Mammary epithelial cell (primary cell): ENCODE measurements at places on chromosomes 13 and 19. TPM values are rescaled to one million over a fixed set of nuclear protein-coding genes. Genes with fewer than 3 reads are reported as not detected.

DNA sequence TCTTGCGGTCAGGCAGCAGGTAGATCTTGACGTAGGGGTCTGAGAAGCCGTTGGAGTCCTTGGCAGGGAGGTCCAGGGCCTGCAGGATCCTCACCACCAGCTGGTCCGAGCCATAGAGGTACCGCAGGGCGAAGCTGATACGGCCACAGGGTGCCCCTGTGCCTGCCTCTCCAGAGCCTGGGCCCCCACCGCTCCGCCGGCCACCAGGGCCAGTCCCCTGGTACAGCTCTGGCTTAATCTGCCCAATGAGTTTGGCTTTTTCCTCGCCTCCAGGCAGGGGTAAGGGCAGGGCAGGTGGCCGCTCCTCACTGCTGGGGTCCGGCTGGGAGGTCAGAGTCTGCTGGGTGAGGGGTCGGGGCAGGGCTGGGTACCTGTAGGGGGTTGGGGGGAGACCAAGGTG lies 9.9 kb downstream of the SYT3 start:
- DNase-seq = no peak

GRCh38 chr13:97534540-97534939 lies 100.6 kb downstream of the RAP2A start:
- no peak for DNase-seq

DNA sequence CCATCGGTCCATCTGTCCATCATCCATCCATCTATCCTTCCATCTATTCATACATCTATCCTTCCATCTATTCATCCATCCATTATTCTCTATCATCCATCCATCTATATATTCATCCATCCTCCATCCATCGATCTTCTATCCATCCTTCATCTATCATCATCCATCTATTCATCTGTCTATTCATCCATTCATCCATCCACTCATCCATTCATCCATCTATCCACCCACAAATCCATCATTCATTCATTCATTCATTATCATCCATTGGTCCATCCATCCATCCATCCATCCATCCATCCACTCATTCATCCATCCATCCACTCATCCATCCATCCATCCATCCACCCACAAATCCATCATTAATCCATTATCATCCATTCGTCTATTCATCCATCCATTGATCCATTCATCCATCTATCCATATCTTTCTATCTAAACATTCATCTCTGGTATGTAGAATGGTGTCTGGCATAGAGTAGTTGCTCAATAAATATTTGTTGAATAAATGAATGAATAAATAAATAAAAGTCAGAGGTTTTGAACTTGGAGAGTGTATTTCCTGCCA lies 36.6 kb downstream of the ZNF536 start:
- DNase-seq = no peak

- peak; percentile 92 for DNase-seq
These were observed 201.3 kb downstream of the SLITRK6 start for GRCh38 chr13:85597790-85598500.

DNA sequence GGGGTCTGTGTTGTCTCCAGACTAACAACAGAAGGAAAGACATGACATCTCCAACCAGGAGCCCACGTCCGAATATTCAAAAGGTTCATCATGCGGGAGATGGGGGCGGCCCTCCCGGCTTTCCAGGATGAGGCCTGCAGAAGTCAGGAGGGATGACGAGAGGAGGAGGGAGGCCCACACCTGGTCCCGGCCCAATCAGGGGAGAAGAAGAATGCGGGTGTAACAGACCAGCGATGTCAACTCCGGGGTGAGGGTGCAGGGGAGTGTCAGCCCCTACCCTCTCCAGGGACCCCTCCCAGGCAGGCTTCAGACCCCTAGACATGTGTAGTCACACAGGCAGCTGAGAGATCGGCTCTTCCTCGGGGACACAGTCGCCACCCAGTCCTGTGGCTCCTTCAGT lies 275.3 kb upstream of the ZNF507 start:
- DNase-seq = no peak

GRCh38 chr13:110229905-110230563 lies 76.9 kb downstream of the COL4A1 start:
- DNase-seq = no peak

DNA sequence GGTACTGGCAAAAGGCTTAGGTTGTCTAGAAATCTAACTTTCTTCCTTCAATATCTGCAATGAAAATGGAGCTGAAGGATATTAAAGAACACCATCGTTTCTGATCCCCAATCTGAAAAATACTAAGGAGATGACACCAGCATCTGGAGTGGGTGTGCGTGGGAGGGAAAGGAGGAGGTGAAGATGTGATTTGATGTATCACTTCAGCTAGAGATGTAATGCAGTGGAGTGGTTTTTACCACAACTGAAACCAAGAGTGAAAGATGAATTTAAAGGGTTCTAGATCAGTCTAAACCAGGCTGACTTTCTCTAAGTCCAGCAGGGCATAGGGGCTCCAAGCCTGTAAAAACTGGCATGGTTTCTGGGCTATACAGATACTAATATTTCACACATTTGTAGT lies 148.4 kb downstream of the AKAP11 start:
- DNase-seq = no peak

DNA sequence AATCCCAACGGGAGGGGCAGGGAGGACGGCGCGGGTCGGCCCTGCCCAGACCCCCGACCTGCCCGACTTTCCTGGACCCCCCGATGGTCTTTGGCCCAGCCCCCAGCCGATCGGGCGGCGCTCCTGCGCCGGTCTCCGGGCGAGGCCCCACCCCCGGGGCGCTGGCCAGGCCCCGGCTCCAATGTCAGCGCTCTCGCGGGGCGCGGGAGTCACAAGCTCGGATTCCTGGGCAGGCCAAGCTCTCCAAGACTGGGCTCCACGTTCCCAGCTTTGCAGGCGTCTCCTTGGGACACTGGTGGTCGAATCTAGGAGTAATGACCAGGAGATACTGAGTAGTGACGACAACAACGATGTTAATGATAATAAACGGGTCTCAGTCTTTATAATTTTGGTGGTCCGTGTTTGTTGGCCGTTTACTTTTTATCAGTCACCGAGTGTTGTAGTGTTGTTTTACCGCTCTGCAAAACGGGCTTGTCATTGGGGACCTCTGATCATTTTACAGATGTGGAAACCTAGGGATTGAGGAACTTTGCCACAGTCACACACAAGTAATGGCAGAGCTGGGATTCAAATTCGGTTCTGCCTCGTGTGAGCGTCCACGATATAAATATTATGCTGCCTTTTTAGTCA lies 545 bp downstream of the RAD23A start:
- peak; percentile 79 for DNase-seq

DNA sequence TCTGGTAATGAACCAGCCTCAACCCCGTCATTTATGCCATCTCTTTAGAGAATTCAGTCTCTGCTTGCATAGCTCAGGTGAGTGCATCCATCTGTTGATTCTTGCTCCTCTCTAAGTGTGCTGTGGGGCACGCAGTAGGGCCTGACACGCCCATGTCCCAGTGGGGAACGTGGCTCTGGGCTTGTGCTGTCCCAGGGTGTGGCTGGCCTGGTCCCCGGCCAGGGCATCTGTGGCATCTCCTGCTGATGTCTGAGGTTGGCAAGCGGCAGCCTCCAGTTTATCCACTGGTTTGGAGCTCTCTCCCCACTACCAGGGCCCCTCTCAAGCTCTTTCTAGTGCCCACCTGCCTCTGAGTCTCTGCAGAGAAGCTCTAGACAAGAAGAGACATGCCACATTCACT lies 146.6 kb upstream of the GJB6 start:
- no peak for DNase-seq

- no peak for DNase-seq
These were observed 37.8 kb upstream of the TFDP1 start for GRCh38 chr13:113546571-113547237.

GRCh38 chr19:4575267-4576015 lies 16.0 kb upstream of the SEMA6B start:
- peak; percentile 69 for DNase-seq

GRCh38 chr19:50567052-50567841 lies 988 bp downstream of the LRRC4B start:
- no peak for DNase-seq

- no peak for DNase-seq
These were observed 2.6 kb upstream of the DHRS12 start for GRCh38 chr13:51806566-51806965.

GRCh38 chr13:98143157-98143553 lies 261 bp downstream of the FARP1 start:
- no peak for DNase-seq

DNA sequence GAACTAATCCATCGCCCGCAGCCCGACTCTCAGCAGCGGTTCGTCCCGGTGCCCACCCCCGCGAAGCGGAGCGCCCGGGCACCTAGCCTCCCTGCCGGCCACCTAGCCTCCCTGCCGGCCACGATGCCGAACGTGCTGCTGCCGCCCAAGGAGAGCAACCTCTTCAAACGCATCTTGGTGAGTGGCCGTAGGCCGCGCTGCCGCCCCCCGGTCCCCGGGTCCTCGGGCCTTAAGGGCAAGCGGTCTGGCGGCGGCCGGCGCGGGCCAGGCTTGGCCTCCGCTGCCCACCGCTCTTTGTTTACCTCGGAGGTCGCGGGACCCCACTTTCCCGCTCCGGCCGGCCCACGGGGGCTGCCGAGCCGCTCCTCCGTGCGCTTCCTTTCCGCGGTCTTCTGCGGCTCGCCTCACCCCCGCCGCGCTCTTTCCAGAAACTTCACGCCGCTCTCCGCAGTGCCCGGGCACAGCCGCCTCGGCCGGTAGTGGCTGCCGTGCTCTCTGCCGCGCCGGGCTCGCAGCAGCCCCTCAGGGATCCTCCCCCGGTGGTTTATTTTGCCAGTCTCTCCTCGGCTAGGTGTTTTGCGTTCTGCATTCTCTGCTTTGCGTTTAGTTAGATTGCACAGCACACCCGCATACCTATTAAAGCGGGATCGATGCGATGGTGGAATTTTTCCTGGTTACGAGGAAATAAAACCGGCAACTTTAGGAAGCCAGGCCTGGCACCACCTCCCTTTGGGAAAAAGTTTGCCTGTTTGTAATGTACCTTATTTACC lies 524 bp downstream of the NAA16 start:
- peak; percentile 41 for DNase-seq

DNA sequence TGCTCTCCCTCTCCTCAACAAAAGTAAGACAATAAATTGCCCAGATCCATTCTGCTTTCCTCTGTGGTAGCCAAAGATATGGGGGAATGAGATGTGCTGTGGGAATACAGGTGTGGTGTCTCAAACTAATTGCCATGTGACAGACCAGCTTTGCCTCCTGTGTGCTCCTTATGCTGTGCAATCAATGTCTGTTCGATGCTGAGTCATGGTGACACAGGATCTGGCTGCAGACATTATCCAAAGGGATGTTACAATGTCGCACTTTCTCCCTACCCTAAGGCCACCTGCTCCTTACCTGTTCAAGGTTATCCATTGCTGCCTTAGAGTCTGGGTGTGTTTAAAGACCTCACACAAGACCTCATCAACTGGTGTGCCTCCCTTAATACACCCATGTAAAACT lies 32.5 kb downstream of the FGF14 start:
- no peak for DNase-seq

GRCh38 chr19:728011-728410 lies 19.3 kb downstream of the PALM start:
- no peak for DNase-seq

GRCh38 chr19:58562122-58563033 lies 4.0 kb upstream of the UBE2M start:
- DNase-seq = peak; percentile 45

- no peak for DNase-seq
These were observed 166.4 kb downstream of the DCLK1 start for GRCh38 chr13:35964863-35965180.

GRCh38 chr13:99214731-99215130 lies 14.1 kb downstream of the UBAC2 start:
- no peak for DNase-seq

DNA sequence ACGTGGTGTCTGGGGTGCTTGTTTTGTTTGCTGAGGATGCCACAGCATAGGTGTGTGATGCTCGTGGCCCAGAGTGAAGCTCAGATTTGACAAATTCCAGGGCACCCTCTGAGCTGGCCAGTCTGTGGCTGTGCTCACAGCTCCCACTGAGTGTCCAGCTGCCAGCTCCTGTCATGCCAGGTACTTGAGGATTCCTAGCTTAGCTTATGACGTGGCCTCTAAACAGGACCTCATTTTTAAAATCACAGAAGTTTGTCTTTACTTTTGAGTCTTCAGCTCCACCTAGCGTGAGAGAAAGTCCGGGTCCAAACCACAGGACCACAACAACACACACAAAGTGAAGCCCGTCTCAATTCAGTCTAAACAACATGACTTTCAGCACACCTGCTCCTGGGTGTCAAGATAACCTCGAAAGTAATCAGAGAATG lies 117.3 kb downstream of the RAB20 start:
- DNase-seq = peak; percentile 54

- DNase-seq = no peak
These were observed 37.2 kb upstream of the C1QTNF9B start for GRCh38 chr13:23934520-23934919.

The RABAC1 gene
- total RNA-seq = 135 and 154 TPM in 2 replicates

The CBARP gene
- 7.3 and 7.9 TPM in 2 replicates for total RNA-seq

The SEMA6B gene
- total RNA-seq = not detected

The ZNF44 gene
- 6.6 and 8.2 TPM in 2 replicates for total RNA-seq

The NKPD1 gene
- 1.8 TPM for total RNA-seq

The ZNF682 gene
- 2.2 TPM for total RNA-seq

The VSTM2B gene
- total RNA-seq = not detected

The PTH2 gene
- not detected for total RNA-seq

The CADM4 gene
- 12.8 TPM for total RNA-seq

The TNFSF13B gene
- 1.7 TPM for total RNA-seq

The CLEC11A gene
- total RNA-seq = 3.0 and 7.0 TPM in 2 replicates

The NOVA2 gene
- total RNA-seq = not detected in 2 replicates

The LRRC4B gene
- not detected in 2 replicates for total RNA-seq
